ENCODE measurements at places on chromosomes 16 and 17. TPM values are rescaled to one million over a fixed set of nuclear protein-coding genes. Genes with fewer than 3 reads are reported as not detected.

GRCh38 chr17:9432934-9433421 is 142.6 kb downstream of the STX8 start:
- H3K27ac ChIP-seq, result no peak overlapping the region
- no peaks in the 10 kb centered on the region for H3K27me3 ChIP-seq
- H3K36me3 ChIP-seq, result no peaks in the 10 kb centered on the region

KRT24 gene
- not detected for total RNA-seq

DNA sequence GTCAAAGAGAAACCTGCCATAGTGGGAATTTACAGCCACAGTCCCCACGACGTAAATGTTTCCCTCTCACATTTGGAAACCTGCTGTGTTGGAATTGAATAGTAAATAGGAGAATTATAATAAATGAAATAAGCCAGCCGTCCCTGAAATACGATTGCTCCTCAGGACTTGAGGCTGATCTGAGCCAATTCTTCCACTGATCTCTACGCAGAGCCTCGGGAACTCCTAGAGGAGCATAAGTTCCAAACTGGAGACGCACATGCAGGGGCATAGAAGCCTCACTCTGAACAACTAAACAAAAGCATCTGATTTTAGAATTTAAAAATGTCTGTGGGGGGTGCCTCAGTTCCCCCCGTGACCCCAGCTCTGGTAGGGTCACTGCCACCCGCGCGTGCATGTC is 10.2 kb upstream of the TEX19 start:
- peaks cover 17% of the 10 kb centered on the region for H3K4me1 ChIP-seq
- peaks cover 7% of the 10 kb centered on the region for H3K27me3 ChIP-seq
- no peak for DNase-seq
- no peak overlapping the region for H3K27ac ChIP-seq
- no peaks in the 10 kb centered on the region for H3K36me3 ChIP-seq

CMTM1 gene
- total RNA-seq, result 5.9 TPM

DNA sequence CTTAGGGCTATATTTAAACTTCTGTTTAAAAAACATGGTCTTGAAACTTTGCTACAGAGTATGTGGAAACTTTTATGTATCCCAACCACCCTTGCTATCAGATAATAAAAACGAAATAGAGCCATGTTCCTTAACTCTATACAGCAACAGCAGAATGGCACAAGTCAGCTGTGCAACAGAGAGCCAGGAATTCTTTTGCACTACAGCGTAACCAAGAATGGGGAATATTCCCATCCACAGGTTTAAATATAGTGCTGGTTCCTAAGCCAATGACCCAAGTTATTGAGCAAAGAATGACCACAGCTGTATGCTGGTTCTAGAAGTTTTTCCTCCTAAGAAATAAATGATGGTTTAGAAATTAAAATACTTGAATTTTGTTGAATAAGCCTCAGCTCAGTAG is 33.1 kb downstream of the SETD6 start:
- H3K4me1 ChIP-seq, result no peaks in the 10 kb centered on the region
- H3K36me3 ChIP-seq, result peaks cover 98% of the 10 kb centered on the region
- no peak overlapping the region for H3K4me3 ChIP-seq
- H3K27me3 ChIP-seq, result no peaks in the 10 kb centered on the region
- DNase-seq, result no peak

- DNase-seq, result no peak
- no peaks in the 10 kb centered on the region for H3K27me3 ChIP-seq
Measured at GRCh38 chr16:27320261-27321012, 6.7 kb downstream of the IL4R start.

WNK4 gene
- total RNA-seq, result 0.44 TPM

Measured in B cell (primary cell).